Memory B cell (primary cell): ENCODE measurements at places on chromosomes 16 and 17.

DNA sequence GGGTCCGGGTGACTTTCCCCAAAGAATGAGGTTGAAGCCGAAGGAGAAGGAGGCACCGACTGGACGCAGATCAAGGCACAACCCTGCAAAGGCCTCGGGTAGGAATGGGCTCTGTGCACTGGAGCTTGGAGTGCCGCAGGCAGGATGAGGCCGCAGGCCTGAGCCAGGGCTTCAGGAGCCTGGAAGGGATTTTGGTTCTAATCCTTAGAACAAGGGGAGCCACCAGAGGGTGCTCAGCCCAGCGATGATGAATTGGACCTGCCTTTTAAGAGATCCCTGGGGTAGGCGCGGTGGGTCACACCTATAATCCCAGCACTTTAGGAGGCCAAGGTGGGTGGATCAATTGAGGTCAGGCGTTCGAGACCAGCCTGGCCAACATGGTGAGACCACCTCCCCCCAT lies 8.1 kb downstream of the CIBAR2 start:
- H3K4me1 ChIP-seq: peaks cover 14% of the 10 kb centered on the region
- no peak for DNase-seq
- no peak overlapping the region for H3K27ac ChIP-seq
- no peaks in the 10 kb centered on the region for H3K27me3 ChIP-seq
- H3K4me3 ChIP-seq: no peak overlapping the region

DNA sequence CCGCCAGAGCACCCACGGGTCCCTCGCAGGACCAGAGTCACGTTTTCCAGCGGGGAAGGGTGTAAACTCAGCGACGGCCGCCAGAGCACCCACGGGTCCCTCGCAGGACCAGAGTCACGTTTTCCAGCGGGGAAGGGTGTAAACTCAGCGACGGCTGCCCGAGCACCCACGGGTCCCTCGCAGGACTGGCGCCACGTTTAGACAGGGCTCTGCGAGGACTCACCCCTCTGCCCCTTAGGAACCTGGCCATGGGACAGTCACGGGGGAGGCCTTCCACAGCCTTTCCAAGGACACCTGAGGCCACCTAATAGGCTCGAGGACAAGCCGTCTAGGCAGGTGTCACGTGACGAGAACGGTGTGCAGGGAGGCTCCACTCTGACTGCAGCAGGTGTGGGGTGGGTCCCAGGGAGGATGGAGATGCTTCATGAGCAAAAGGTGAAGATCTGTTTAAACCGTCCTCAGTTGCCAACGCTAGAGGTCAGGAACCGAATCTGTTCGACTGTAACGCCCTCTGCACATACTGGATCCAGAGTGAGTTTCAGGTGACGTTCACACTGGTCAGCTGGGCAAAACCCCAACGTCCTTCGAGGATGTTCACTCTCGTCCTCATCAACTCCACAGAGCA lies 48.0 kb upstream of the METRNL start:
- peaks cover 12% of the 10 kb centered on the region for H3K36me3 ChIP-seq
- no peak overlapping the region for H3K27ac ChIP-seq

DNA sequence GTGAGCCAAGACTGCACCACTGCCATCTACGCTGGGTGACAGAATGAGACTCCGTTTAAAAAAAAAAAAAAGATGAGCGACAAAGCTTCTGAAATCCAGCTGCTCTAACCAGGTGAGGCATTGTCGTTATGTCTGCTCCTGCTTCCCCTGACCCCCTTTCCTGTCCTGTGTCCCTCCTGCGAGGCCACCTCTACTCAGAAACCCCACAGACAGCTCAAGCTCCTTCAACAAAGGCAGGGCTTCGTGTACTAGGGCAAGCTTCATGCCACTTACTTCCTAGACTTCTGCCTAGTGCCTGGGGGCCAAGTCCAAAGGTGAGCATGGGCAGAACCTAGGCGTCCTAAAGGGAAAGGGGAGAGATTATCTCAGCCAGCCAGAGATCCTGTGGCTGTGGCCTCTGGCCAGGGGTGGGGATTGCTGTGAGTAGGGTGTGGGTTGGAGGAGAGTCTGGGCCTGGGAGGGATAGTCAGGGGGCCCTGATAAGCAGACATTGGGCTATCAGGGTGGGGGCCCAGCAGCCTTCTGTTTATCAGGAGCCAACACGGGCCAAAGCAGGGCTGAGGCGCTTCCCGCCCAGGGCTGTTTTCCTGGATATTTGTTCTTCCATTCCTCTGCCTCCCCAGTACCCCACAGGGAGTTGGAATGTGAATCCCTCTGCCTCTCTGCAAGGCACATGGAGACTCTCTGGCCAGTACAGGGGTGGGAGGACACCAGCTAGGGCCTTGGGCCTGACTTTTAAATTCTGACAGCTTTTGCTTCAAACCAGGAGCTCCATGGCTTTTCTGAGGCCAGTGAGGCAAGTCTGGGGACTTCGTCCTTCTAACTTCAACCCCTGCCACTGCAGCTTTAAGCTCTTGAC lies 10.4 kb downstream of the ERAL1 start:
- peaks cover 15% of the 10 kb centered on the region for H3K4me1 ChIP-seq
- H3K27me3 ChIP-seq: no peaks in the 10 kb centered on the region
- H3K36me3 ChIP-seq: peaks cover 5% of the 10 kb centered on the region
- peak overlapping the region; percentile 64 for H3K4me3 ChIP-seq
- DNase-seq: no peak
- H3K27ac ChIP-seq: peak overlapping the region; percentile 85

GRCh38 chr17:47225436-47225858 lies 16.3 kb downstream of the MYL4 start:
- H3K27ac ChIP-seq: no peak overlapping the region
- peaks cover 4% of the 10 kb centered on the region for H3K27me3 ChIP-seq
- H3K4me3 ChIP-seq: no peak overlapping the region
- peaks cover 6% of the 10 kb centered on the region for H3K36me3 ChIP-seq
- H3K4me1 ChIP-seq: peaks cover 20% of the 10 kb centered on the region

GRCh38 chr17:51121620-51122472 lies 1.2 kb upstream of the SPAG9 start:
- peaks cover 18% of the 10 kb centered on the region for H3K4me1 ChIP-seq
- no peaks in the 10 kb centered on the region for H3K36me3 ChIP-seq
- H3K27me3 ChIP-seq: no peaks in the 10 kb centered on the region
- no peak for DNase-seq

DNA sequence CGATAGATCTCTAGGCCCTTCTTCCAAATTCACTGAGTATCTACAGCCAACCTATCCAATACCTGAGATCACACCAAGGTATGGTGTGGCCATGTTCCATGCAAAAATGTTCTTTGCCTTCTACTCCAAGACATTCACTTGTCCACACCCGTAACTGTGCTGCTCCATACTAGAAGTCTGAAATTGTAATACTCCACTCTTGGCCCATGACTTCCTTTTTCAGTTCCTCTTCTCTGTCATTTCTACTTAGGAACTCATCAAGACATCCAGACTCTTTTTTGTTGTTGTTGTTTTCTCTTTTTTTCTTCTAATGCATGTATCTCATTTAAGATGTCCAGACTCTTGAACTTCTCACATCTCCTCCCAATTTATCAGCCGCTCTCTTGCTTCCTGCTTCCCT lies 42.5 kb upstream of the KSR1 start:
- H3K4me3 ChIP-seq: no peak overlapping the region
- H3K36me3 ChIP-seq: no peaks in the 10 kb centered on the region
- no peaks in the 10 kb centered on the region for H3K27me3 ChIP-seq
- no peaks in the 10 kb centered on the region for H3K4me1 ChIP-seq

- no peak overlapping the region for H3K4me3 ChIP-seq
- H3K4me1 ChIP-seq: no peaks in the 10 kb centered on the region
- H3K36me3 ChIP-seq: peaks cover 33% of the 10 kb centered on the region
- no peaks in the 10 kb centered on the region for H3K27me3 ChIP-seq
- no peak overlapping the region for H3K27ac ChIP-seq
Measured at GRCh38 chr16:48295488-48296281, 48.3 kb upstream of the ABCC11 start.

- H3K27ac ChIP-seq: no peak overlapping the region
- no peak overlapping the region for H3K4me3 ChIP-seq
- DNase-seq: no peak
- no peaks in the 10 kb centered on the region for H3K36me3 ChIP-seq
- no peaks in the 10 kb centered on the region for H3K4me1 ChIP-seq
Measured at GRCh38 chr16:23124315-23124714, 24.9 kb downstream of the USP31 start.

DNA sequence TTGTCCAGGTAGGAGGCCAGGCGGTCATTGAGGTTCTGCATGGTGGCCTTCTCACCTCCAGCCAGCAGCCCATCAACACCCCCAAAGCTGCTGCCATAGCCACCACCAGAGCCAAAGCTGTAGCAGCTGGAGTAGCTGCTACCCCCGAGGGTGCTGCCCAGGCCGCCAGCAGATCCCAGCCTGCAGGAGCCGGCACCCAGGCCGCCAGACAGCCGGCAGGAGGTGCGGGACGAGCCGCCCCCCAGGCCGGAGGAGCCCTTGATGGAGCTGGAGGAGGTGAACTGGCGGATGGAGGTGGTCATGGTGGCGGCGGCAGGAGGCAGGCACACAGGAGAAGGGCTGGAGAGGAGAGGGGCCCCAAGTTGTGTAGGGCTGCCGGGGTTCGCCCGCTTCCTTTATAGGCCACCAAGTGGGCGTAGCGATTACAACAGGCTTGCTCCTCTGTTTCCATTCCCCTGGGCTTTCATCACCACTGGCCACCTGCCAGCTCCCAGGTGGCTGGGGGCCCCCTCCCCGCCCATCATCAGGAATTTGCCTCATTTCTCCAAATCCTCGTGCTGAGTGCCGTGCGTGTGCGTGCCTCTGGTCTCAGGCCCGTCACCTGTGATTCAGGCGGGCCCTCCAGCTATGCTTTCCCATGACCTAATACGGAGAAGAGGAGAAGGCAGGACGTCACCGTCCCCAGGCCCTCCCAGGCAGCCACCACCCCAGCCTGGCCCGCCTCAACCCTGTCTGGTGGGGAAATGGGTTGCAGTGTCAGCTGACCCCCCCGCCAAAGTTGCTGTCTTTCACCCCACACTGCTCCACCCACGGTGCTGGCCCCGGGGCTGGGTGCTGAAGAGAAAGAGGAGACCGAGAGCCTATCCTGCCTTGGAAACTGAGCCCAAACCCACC lies at the start of gene KRT17:
Gene KRT17, minus strand, starts transcription at position 368 of the 894 bp plus-strand sequence. Its CDS starts 66 bp downstream, at position 302.
- peaks cover 19% of the 10 kb centered on the region for H3K27me3 ChIP-seq
- H3K27ac ChIP-seq: no peak within 1 kb of the TSS
- H3K36me3 ChIP-seq: no peaks in the 10 kb centered on the region
- no peak within 1 kb of the TSS for H3K4me3 ChIP-seq
- no peaks in the 10 kb centered on the region for H3K4me1 ChIP-seq
